ENCODE measurements at places on chromosomes 11 and 22. TPM values are rescaled to one million over a fixed set of nuclear protein-coding genes. Genes with fewer than 3 reads are reported as not detected.
A peak's percentile ranks its signal among the peaks of the same experiment; 100 is the strongest.

GRCh38 chr11:115599125-115599524 is 94.9 kb upstream of the CADM1 start:
- H3K27ac ChIP-seq, result no peak overlapping the region
- H3K4me1 ChIP-seq, result no peaks in the 10 kb centered on the region
- no peaks in the 10 kb centered on the region for H3K27me3 ChIP-seq
- H3K36me3 ChIP-seq, result no peaks in the 10 kb centered on the region

DNA sequence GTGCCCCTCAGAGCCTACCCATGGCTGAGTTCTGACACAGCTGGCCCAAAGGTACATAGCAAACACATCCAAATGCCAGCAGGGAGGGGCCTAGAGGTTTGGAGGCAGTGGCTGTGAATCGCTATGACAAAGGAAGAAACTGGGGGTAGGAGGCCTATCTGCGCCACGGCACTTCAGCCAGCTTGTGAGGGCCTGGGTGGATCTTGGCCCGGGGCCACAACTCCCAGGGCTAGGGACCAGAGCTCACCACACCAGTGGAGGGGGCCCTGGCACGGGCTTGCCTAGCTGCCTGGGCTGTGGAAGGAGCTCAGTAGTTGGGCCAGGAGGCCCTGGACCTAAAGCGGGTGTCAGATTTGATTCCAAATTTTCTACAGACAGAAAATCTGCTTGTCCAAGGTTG is 9.4 kb upstream of the NAP1L4 start:
- no peaks in the 10 kb centered on the region for H3K27me3 ChIP-seq
- H3K27ac ChIP-seq, result peak overlapping the region; percentile 84
- no peak for DNase-seq
- H3K4me1 ChIP-seq, result peaks cover 22% of the 10 kb centered on the region
- H3K4me3 ChIP-seq, result no peak overlapping the region

The CDKN1C gene
- total RNA-seq, result 54.8 TPM

The SHISAL1 gene
- 1.1 TPM for total RNA-seq

- H3K4me3 ChIP-seq, result peak overlapping the region; percentile 42
- peaks cover 4% of the 10 kb centered on the region for H3K27me3 ChIP-seq
- H3K4me1 ChIP-seq, result peaks cover 35% of the 10 kb centered on the region
- H3K27ac ChIP-seq, result peak overlapping the region; percentile 72
Observed at GRCh38 chr11:118606157-118606843, 1.1 kb upstream of the PHLDB1 start.

GRCh38 chr11:57322256-57323166 is 2.2 kb downstream of the TNKS1BP1 start:
- H3K4me3 ChIP-seq, result peak overlapping the region; percentile 27
- peak; percentile 92 for DNase-seq
- H3K4me1 ChIP-seq, result peaks cover 35% of the 10 kb centered on the region
- H3K36me3 ChIP-seq, result peaks cover 9% of the 10 kb centered on the region

GRCh38 chr11:112212710-112213109 is 13.5 kb upstream of the PTS start:
- H3K27me3 ChIP-seq, result no peaks in the 10 kb centered on the region
- H3K4me3 ChIP-seq, result no peak overlapping the region
- H3K4me1 ChIP-seq, result no peaks in the 10 kb centered on the region

GRCh38 chr22:29030618-29031226 is 30.9 kb downstream of the C22orf31 start:
- H3K4me1 ChIP-seq, result peaks cover 5% of the 10 kb centered on the region
- H3K4me3 ChIP-seq, result peak overlapping the region; percentile 54
- H3K27me3 ChIP-seq, result no peaks in the 10 kb centered on the region
- peak; percentile 96 for DNase-seq
- H3K27ac ChIP-seq, result peak overlapping the region; percentile 97

All from kidney (tissue), 22 donors.